ENCODE measurements at places on chromosomes 3 and 15.

- peaks cover 22% of the 10 kb centered on the region for H3K4me1 ChIP-seq
- no peak overlapping the region for H3K27ac ChIP-seq
- peaks cover 6% of the 10 kb centered on the region for H3K36me3 ChIP-seq
- no peak overlapping the region for H3K4me3 ChIP-seq
Measured at GRCh38 chr15:101273534-101273933, 3.8 kb downstream of the SELENOS start.

GRCh38 chr3:172581757-172582166 lies 58.5 kb upstream of the TNFSF10 start:
- no peak overlapping the region for H3K27ac ChIP-seq
- DNase-seq = no peak
- H3K4me3 ChIP-seq = no peak overlapping the region
- no peaks in the 10 kb centered on the region for H3K27me3 ChIP-seq
- H3K4me1 ChIP-seq = no peaks in the 10 kb centered on the region

DNA sequence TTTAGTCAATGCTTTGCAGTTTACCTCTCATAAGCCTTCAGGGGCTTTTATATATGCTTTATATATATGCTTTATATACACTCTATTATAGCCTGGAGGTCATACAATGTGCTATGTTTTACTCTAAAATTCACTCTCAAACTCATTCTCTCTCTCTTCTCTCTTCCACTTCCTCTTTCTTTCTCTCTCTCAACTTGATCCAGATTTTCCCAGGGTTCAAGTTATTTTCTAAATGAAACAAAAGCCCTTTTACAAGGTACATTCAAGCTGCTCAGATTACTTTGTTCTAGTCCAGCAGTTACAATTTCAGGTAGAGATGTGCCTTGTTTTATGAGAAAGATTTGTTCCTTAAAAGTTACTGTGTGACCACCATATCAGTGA lies 79.6 kb upstream of the ACP3 start:
- no peaks in the 10 kb centered on the region for H3K4me1 ChIP-seq
- no peaks in the 10 kb centered on the region for H3K36me3 ChIP-seq

DNA sequence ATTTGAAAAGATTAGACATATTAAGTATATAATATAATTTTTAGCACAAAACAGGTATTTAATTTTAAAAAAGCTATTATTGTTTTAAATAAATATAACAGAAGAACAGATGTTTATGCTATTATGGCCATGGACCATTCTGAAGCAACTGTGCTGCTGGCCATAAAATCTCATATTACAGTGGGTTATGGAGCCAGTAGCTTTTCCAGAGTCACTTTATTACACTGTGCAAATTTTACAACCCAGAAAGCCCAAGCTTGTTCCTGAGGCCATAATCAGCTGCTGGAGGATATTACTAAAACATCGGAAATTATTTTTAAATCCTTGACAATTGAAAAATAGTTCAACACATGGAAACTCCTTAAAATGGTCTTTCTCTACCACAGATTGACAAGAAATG lies 557.3 kb upstream of the KCNMB2 start:
- H3K4me1 ChIP-seq = no peaks in the 10 kb centered on the region
- H3K4me3 ChIP-seq = no peak overlapping the region
- H3K27ac ChIP-seq = no peak overlapping the region
- no peak for DNase-seq

DNA sequence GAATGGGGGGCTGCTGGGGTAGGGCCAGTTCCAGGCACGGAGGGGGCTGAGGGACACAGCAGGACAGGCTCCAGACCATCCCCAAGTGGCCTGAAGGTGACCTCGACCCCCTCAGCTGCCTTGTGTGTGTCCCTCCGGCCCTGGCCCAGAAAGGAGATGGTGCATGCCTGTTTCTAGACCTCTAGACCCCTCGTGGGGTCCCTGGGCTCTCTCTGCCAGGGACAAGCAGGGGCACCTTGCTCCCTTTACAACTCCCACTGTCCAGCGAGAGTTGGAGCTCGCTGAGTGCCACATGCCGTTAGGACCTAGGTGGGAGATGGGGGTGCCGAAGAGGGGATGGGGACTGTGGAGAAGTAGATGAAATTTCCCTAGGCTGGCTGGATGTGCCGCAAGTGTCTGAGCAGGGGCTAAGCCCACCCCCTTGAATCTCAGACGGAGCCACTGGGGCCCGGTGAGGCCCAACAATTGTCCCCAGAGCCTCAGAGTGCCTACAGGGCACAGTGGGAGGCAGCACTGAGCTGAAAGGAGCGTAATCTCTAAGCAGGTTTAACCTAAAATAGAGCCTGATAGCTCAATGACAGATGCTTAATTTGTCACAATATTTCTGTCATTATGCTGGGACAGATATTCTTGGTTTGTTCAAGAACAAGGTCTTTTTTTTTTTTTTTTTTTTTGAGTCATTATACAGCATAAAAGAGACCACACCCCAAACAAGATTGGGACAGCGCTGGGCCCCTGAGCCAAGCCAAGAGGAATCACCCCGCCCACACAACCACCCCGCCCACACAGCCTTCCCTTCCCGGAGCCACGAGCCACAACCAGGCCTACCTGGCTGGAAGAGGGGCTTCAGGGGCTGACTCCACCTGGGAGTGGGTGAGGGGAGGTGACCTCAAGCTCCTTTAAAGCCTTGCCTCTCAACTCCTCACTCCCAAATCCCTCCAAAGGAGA lies 23.6 kb upstream of the KLF13 start:
- H3K27me3 ChIP-seq = no peaks in the 10 kb centered on the region
- no peak for DNase-seq
- H3K4me1 ChIP-seq = peaks cover 20% of the 10 kb centered on the region
- no peak overlapping the region for H3K27ac ChIP-seq

Measured in tibial nerve (tissue), 4 donors.